NCI-H2081 (cell line): ENCODE measurements at places on chromosomes 16 and 17.

DNA sequence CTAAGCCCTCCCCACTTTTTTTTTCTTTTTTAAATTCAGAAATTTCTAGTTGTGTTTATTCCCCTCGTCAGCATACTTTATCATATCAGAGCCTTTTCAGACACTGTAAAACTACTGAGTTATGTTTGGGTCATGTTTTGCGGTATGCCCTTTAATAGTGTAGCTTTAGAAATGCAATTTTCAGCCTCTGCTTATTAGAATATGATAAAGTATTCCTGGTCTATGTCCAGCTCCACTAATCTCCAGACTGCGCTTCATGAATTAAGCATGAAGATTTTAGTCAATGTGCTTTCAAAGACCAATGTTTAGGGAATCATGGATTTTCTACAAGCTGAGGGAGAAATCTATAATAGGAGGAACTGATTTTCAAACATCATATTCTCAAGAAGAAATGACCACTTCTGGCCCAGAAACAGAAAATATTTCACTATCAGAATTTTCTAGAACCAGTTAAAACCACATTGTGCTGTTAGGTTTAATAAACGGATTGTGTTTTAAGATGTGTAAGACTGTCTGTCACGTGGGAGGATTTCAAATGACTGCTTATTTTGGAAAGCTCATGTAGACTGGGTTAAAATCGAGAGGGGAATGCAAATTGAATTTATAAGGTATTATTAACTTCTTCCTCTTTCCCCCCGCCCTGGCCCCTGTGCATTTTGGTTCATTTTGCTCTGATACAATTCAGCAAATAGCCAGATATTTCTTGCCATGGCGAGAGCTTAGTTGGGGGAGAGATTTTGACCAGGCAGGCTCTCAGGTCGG, 498.5 kb downstream of the WWOX start:
- no peak for DNase-seq

DNA sequence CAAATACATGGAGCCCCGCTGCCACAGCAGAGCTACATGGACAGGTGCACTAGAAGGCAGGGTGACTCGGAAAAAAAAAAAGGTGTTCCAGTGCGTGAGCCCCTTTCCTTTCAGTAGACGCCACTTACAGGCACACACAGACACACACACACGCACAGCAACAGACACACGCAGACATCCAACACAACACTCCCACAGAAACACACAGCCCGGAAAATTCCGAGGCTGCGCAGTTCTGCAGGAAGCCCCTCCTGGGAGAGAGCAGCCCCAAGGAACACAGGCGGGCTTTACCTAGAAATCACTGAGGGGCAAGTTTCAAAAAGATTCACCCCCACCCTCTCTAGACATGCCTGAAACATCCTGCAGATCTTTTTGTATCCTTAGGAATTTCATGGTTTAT, 136.0 kb upstream of the WSB1 start:
- DNase-seq = no peak

DNA sequence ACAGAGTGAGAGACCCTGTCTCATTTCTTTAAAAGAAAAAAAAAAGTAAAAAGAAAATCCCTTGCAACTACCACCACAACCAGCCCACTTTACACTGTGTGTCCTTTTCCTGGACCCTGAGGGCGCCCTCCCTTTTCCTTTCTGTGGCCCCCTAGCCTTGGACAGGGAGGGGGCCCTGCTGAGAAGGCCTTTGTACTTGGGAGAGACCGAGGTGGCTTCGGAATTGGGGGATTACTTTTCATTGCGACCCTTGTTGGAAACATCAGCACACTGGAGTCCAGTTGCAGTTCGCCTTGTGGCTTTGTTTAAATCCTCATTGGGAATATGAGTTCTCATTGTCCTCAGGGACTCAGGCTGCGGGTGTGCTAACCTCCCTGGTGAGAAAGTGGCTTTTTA, 9.4 kb upstream of the DNASE1 start:
- no peak for DNase-seq

DNA sequence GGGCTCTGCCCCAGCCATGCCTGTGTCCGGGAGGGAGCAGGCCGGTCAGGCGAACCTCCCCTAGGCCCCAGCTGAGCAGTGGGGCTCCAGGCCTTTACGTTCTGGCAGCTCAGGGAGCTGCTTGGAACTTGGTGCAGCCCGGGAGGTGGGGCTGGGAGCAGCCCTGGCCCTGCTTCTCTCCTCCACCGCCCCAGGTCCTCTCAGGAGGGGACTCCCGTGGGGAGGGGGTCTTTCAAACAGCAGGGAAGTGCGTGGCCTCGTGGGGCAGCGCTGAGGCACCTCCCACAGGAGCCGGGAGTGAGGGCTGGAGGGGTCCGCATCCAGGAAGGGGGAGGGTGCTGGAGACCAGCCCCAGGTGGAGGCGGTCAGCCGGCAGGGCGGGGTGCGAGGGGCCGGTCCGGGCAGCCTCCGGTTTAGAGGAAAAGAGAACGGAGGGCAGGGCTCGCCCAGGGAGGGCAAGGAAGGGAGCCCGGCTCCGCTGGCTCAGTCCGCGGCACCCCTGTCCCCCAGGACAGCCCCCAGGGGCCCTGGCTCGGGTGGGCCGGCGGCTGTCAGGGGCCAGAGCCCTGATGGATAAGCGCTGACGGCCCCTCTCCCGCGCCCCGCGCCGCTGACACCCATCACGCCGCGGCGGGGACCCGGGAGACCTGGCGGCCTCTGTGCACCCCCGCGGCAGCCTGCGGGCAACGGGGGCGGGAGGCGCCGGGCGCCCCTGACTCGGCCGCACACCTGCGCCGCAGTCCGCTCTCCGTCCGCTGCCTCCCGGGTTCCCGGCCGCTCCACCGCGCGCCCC, 587 bp upstream of the PRR35 start:
- DNase-seq = no peak

- DNase-seq = no peak
Observed at GRCh38 chr17:75319904-75320691, 30.9 kb upstream of the SLC25A19 start.

DNA sequence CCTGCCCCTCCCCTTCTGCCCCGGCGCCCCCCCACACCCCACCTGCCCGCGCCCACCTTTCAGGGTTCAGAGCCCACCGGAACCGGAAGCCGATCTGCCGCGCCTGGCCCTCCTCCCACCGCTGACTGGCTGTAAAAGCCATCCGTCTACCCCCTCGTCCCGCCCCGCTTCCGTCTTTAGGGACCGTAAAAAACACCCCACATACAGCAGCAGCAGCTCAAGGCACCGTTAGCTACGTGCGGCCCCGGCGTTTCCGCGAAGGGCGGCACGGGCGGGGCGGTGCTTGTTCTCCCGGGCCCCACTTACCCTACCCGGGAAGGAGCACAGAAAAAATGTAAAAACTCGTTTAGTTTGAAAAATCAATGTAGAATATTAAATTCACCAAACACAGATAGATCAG, at the start of gene MRPL28:
Gene MRPL28, minus strand, starts transcription at position 96 of the 400 bp plus-strand sequence. CDS start 320 bp downstream, outside the sequence.
- DNase-seq = peak; percentile 95

GRCh38 chr17:1639549-1640180, 5.9 kb downstream of the SCARF1 start:
- DNase-seq = no peak
